ENCODE measurements at places on chromosomes 3 and 15.

DNA sequence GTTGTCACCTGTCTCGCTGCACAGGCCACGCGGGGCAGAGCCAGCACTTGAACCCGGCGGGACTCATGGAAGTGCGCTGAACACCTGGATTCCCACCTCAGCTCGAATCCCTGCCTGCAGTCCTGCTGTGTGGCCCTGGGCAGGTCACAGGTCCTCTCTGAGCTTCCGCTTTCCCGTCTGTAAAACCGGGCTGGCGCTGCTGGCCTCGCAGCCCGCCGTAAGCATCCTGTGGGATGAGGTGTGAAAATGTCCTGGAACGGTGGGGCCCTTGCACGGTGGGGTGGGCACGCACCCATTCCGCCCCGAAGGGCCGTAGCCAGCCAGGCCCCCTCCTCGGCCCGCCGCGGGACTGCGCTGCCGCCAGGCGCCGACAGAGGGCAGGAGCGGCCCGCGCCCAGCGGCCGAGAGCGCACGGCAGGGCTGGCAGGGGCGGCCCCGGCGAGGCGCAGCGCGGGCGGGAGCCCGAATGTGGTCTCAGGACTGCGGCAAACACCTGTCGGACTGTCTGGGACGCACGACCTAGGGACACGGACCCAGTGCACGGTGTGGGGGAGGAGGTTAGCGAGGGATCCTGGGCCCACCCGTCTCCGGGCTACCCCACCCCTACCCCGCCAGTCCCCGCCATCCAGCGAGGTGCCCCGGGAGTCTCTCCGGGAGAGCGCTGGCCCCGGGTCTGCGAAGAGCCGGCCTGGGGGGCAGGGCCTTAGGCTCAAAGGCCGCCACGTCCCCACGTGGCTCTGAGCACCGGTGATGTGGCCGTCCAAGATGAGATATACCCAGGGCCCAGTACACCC, 40.4 kb downstream of the DNAJB8 start:
- DNase-seq = no peak

DNA sequence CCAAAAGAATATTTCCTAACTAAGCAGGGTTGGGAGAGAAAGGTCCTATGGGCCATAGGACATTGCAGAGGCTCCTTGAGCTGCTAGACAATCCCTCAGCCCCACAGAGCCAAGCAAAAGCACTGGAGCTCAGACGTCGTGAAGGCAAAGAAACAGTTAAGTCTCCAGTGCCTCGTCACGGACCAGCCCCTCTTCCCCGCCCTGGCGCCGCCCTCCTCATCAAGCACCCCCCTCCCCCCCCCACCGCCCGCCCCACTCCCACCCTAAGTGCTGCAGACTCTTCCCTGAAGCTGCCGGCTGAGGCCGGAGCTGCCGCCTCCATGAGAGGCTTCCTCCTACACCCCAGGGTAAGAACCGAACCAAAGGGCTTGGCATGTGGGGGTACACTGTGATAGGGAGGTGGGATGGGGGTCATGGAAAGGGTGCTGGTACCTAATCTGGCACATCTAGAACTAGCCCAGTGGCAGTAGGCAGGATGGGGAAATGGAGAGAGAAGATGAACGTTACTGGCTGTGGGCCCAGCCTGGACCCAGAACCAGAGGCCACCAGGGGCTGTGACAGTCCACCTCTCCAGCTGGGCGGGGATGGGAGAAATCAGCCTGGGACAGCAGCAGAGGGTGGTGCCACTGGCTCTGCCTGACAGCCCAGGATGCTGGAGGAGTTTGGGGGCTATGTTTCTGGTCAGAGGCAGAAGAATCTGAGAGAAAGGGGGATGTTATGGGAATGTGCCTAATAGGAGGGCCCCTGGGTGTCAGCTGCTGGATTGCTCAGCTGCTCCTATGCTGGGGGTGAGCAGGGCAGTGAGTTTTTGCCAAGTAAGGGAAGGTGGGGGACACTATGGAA, at the start of gene MAP1A:
MAP1A (plus strand) TSS at position 255 of the 843 bp plus-strand sequence. CDS start 3,866 bp downstream, outside the sequence.
- no peak for DNase-seq

GRCh38 chr3:52366527-52366926, 50.4 kb downstream of the DNAH1 start:
- no peak for DNase-seq

GRCh38 chr3:126107957-126108675, 24.2 kb upstream of the SLC41A3 start:
- no peak for DNase-seq

All from NCI-H2029 (cell line).